Activated CD4-positive, alpha-beta T cell treated with anti-CD3 and anti-CD28 coated beads for 24 hours (primary cell): ENCODE measurements at places on chromosomes 2 and 18.

GRCh38 chr2:106566050-106566449 is 78.9 kb downstream of the CD8B2 start:
- DNase-seq: no peak

GRCh38 chr2:38650717-38651116 is 15.2 kb upstream of the GALM start:
- no peak for DNase-seq

- DNase-seq: no peak
Measured at GRCh38 chr2:41141146-41141791, 689.4 kb upstream of the SLC8A1 start.

DNA sequence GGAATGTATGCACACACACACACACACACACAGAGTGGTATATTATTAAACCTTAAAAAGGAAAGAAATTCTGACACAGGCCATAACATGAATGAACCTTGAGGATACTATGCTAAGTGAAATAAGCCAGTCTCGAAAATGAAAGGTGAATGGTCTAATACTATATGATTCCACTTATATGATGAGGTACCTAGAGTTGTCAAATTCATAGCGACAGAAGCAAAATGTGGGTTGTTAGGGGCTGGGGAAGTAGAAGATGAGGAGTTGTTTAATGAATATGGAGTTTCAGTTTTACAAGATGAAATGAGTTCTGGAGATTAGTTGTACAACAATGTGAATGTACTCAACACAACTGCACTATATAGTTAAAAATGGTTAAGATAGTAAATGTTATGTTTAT is 118.1 kb downstream of the ABCA12 start:
- DNase-seq: no peak

GRCh38 chr2:207156451-207157161 is 9.1 kb downstream of the KLF7 start:
- DNase-seq: no peak

DNA sequence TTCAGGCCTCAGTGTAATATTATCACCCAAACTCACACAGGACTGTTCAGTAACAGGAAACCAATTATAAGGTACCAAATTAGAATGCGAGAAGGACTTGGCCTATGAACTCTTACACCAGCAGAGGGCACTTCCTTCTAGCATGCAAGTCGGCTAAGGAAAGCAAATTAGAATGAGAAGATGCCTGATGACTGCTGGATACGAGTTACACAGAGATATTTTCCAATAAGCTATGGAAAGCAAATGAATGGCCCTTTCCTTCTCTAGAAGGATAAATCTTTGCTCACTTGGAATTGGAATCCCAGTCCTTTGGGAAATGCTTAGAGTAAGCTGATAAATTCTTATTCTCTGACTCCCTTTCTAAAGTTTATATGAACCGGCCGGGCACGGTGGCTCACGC is 109.8 kb downstream of the AP1S3 start:
- peak; percentile 8 for DNase-seq

- DNase-seq: no peak
Measured at GRCh38 chr2:236090027-236090382, 78.2 kb downstream of the GBX2 start.

DNA sequence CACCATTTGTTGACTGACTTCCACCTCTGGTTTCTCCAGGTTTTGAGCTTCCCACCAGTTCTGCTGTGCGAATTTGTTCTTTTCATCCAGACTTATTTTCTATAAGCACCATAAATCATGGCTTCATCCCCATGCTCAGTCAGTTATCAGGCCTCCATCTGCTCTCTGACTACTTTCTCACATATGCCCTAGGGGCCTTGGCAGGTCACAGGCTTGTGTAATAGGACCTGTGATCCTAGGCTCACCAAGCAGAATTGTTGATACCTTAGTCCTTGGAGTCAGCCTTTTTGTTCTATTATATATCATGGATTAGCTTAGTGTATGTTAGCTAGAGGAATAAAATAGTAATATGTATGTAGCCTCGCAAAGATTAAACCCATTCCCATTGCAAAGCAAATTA is 284.2 kb upstream of the TANK start:
- no peak for DNase-seq

DNA sequence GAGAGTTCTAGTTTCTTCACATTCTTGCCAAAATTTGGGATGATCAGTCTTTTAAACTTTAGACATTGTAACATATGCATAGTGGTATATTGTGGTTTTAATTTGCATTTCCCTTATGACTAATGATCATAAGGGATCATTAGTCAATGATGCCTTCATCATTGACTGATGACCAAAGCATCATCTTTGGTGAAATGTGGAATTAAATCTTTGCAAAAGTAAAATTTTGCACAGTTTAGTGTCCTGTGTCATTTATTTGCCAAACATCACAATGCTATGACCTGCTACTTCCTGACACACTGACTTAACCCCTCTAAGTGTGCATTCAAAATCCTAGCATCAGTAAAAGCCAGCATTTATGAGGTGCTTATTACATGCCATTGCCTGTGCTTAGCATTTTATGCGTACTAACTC is 58.9 kb upstream of the SLC1A4 start:
- no peak for DNase-seq

DNA sequence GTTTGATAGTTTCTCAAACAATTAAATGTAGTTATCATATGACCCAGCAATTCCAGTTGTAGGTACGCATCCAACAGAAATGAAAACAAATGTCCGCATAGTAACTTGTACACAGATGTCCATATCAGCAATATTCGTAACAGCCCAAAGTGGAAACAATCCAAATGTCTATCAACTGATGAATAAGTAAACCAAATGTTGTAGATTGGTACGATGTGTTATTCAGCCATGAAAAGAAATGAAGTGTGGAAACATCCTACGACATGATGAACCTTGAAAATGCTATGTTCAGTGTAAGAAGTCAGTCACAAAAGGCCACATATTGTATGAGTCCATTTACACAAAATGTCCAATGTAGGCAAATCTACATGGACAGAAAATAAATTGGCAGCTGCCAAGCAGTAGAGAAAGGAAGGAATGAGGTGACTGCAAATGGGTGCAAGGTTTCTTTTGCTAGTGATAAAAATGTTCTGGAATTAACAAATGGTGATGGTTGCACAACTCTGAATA is 26.9 kb downstream of the GAREM1 start:
- no peak for DNase-seq

- no peak for DNase-seq
Measured at GRCh38 chr18:5585653-5586052, 41.9 kb upstream of the EPB41L3 start.

- no peak for DNase-seq
Measured at GRCh38 chr2:148666555-148666954, 22.0 kb downstream of the EPC2 start.

DNA sequence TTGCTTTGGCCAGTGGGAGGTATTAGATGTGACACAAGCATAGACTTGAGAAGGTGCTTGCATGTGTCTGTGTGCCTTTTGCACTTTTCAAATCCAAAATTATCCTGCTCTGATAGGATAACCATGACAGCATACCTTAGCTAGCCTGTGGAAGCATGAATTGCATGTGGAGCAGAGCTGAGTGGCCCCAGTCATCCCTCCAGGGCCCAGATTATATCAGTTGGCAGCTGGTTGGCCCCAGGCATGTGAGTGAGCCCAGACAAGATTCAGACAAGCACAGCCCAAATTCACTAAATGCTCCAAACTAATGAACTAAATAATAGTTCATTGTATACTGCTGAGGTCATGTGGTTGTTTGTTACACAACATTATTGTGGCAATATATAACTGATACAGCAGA is 18.8 kb downstream of the TACR1 start:
- no peak for DNase-seq

- DNase-seq: no peak
Measured at GRCh38 chr2:172772633-172773032, 37.0 kb downstream of the RAPGEF4 start.

DNA sequence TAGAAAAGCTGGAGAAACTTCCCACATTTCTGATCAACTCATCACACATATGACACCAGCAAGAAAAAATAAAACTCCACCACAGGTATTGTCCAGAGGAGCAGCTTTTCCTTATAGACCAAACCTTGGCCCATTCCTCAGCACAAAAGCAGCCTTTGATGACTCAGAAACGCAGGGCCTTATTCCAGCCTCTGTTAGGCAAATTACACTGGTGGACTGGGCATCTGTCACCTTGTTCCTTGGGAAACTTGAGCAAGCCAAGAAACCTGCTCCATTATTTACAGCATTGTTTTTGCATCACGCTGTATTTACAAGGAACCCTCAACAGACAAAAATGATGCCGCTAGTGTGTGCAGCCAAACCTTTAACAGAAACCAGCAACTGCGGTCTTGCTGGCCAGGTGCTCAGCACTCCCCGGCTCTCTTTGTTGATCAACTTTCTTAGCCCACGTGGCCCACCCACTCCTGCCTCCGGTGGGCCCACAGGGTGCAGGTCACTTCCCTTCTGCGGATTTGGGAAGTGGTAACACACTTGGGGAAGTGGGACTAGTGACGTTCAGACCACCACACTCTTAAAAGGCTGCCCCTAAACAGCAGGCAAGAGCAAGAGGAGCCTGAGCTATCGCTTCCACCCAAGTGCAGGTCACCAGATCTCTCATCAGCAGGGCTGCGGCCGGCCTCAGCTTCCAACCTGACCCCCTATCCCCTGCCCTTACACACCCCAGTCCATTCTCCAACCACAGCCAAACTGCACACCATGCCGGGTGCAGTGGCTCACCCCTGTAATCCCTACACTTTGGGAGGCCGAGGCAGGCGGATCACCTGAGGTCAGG is 1.5 kb downstream of the AP1S3 start:
- no peak for DNase-seq

DNA sequence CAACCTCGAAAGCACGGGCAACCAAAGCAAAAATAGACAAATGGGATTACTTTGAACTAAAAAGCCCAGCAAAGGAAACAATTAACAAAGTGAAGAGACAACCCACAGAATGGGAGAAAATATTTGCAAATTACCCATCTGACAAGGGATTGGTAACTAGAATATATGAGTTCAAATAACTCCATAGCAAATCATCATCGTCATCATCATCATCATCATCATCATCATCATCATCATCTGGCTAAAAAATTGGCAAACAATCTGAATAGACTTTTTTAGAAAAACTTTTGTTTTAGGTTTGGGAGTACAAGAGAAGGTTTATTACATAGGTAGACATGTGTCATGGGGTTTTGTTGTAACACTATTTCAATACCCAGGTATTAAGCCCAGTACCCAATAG is 1239.3 kb upstream of the FAM98A start:
- no peak for DNase-seq

GRCh38 chr2:55420871-55421270 is 1.2 kb upstream of the CCDC88A start:
- DNase-seq: no peak

DNA sequence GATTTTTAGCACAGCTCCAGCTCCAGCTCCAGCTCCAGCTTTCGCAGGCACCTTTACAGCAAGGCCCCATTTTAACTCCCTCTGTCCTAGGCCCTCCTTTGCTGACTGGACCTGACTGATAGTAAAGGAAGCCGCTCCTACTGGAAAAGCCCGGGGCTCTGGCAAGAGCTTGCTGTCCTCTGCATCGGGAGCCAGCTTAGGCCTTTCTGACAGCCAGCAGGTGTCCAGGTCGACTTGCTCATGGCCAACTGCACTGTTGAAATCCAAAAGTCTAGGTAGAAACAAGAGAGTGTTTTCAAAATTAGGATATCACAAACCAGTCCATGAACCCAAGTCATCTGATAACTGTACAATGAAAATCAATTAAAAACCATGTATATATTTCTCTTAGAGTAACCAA is 161.1 kb downstream of the LAMA1 start:
- no peak for DNase-seq

DNA sequence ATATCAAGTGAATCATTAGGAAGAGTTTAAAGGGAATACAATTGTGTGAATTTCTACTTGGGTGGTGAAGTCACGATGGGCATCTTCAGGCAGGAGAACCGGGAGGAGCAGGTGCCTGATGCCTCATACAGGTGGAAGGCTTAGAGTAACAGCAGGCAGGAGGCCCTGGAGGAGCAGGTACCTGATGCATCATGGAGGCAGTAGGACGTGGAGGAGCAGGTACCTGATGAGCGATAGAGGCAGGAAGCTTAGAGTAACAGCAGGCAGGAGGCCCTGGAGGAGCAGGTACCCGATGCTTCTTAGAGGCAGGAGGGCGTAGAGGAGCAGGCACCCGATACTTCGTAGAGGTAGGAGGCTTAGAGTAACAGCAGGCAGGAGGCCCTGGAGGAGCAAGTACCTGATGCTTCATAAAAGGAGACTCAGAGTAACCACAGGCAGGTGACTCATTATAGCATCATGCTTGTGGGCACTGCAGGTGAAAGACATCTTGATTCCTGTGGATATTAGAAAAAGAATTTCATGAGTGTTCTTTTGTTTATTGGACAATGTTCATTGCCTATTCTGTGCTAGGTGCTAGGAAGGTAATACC is 133.9 kb downstream of the ATP9B start:
- DNase-seq: no peak

- no peak for DNase-seq
Measured at GRCh38 chr2:46277431-46278190, 19.6 kb upstream of the EPAS1 start.

- no peak for DNase-seq
Measured at GRCh38 chr18:9217743-9218451, 81.3 kb downstream of the ANKRD12 start.

DNA sequence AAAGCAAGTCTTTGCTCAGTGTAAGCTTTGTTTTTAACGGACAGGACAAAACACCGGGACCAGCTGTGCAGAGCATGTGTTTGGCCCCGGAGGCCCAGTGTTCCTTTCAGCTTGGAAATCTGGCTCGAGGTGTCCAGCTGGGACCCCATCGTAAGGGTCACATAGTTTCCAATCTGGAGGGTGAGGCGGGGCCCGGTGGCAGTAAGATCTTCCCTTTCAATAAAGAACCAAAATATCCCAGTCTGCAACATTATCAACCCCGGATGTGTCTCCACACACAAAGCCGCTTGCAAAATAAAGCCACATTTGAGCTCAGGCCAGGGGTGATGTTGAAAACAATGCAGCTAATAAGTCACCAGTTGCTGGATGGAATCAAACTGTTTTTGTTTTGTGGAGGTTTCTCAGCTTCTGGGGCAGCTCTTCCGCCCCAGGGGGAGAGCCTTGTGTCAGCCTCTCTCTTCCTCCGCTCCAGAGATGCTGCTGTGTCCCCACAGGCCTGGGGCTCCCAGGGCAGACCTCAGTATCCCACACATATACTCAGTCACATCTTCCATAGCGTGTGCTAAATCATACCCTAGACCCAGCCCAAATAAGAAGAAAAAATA is 138.6 kb upstream of the GLI2 start:
- DNase-seq: no peak

GRCh38 chr18:76051396-76052226 is 443.4 kb downstream of the ZNF516 start:
- DNase-seq: no peak

- no peak for DNase-seq
Measured at GRCh38 chr2:192157776-192158175, 37.0 kb downstream of the TMEFF2 start.

DNA sequence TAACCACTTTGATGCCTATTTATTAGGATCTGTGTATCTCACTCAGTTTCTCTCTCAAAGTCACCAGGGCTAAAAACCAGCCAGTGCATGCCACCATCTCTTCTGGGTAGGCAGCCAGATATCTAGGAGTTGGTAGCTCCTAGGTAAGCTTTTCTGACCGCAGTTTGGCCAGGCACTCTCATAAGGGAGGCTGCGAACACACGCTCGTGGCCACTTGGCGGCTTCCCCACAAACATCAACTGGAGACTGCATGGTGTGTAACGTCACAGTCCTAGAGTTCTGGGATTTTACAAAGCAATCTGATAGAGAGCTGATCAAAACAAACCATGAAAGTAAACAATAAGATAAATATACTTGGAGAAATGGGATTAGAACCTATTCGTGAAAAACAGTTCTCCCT is 424.3 kb upstream of the ACVR2A start:
- no peak for DNase-seq
